Kidney epithelial cell (primary cell): ENCODE measurements at places on chromosomes 1 and 21.

DNA sequence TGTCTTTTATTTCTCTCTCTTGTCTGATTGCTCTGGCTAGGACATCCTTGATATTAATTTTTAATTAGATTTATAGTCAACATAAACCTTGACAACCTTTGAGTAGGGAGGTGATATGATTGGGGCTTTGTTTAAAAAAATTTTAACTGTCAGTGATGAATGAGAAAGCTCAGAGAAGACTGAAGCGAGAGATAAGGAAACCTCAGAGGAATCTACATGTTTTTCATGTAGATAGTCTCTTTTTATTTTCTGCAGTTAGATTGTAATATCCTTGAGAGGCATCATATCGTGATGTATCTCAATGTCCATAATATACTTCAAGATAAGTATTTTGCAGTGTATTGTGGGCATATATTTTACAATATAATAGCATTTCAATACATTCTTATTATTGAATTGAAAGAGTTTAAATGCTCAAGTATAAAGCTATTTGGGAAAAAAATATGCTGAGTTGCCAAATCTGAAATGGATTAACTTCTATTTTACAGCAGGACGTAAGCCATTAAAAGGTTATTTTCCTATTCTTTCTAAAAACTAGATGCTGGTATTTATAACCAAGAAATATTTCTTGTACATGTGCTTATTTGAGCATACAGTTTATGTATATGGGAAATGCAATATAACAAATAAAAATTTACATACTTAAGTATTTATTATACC is 802.4 kb upstream of the ADGRL4 start:
- DNase-seq, result no peak

- DNase-seq, result no peak
These were observed 110.2 kb upstream of the APP start for GRCh38 chr21:26280775-26281174.

- no peak for DNase-seq
These were observed 688 bp downstream of the PTTG1IP start for GRCh38 chr21:44872649-44873355.

DNA sequence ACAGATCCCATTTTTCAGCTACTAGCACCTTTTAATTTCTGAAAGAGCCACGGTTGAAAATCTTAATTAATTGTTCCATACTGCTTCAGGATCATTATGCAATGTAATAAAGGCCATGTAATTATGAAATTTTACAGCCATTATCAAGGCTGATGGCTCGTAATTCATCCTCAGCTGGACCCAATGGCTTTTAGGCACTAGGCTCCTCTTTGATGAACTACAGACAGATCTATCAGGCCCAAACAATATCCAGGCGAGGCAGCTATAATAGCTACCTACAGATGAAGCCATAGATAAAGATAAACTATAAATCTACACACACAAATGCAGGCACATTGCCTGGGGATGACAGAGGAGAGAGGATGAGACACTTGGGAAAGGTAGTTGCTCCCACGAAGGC is 110.5 kb upstream of the USH2A start:
- no peak for DNase-seq

GRCh38 chr21:39386194-39386593 is 37.3 kb upstream of the HMGN1 start:
- no peak for DNase-seq

- DNase-seq, result no peak
These were observed 235.3 kb downstream of the MRPL39 start for GRCh38 chr21:25371841-25372425.

GRCh38 chr1:76463849-76464248 is 389.3 kb downstream of the ST6GALNAC3 start:
- DNase-seq, result no peak

GRCh38 chr1:218397752-218398339 is 52.7 kb downstream of the TGFB2 start:
- DNase-seq, result no peak

DNA sequence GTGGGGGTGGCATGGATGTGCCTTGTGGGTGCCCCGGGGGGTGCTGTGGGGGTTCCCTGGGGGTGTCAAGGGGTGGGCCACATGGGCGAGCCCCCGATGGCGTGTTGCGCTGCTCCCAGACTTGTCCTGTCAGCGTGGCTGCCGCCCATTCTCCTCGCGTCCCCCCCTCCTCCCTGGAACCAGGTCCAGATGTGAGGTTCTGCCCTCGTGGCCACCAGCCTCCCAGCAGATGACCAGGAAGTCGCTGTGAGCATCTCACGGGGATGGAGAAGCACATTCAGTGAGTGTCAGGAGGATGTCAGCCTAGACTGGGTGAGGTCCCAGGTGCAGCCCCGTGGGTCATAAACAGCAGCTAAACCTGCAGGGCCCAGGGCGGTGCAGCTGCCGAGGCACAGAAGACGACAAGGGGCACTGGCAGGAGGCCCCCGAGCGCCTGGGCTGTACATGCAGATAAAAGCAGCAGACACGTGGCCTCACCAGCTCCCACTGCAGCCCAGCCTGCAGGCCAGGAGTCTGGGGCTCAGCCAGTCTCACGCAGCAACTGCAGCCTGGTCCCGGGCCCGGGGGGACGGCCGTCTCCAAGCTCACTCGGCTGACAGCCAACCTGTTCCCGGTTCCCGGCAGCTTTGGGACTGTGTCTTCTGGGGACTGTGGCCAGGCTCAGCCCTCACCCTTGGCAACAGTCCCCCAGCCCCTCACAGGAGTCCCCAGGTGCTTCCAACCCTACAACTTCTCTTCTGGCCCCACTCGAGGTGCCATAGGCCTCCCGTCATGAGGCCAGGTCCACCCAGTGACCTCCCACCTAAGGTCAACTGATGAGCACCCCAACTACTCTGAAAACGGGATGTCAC is 17.5 kb upstream of the COL6A2 start:
- no peak for DNase-seq

GRCh38 chr1:112011202-112011601 is 21.7 kb upstream of the KCND3 start:
- DNase-seq, result no peak

GRCh38 chr1:8023995-8024313 is 2.2 kb downstream of the ERRFI1 start:
- DNase-seq, result no peak

DNA sequence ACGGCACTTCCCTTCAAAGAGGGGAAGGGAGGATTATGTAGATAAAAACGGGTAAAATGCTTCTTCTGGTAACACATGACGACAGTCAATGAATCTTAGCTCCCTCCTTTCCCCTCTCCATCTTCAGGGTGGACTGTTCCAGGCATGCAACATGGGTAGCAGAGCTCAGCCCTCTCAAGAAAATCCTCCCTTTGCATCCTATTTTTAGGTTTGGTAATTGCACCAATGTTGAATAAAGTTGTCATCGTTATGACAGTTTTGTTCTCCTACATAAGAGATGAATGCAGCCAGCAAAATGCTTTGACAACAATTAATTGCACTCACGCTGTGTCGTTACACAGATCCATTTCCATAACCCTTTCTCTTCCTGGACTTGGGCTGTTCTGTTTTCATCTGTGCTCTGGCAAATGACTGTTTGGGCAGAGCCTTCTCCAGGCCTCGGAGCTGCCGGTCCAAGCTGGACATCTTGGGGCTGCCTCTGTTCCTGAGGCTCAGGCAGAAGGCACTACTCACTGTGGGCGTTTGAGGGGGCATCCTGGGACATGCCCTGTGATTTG is 127.6 kb downstream of the CNIH3 start:
- no peak for DNase-seq

GRCh38 chr1:117541003-117541402 is 64.8 kb upstream of the TENT5C start:
- DNase-seq, result no peak

DNA sequence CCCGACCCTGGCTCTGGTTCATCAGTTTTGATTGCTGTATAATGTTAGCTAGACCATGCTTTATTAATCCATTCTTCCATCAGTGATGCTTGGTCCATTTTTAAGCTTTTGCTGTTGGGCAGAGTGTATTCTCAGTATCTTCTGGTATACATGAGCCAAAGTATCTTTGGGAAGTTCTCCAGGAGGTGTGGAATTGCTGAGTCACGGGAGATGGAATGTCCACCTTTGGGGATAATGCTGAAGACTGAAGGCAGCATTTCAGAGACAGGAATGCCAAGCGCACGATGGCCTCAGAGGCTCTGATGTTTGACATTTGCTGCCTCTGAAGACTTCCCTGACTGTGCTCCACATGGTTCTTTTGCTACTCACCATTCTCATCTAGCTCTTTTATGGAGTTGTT is 266.3 kb upstream of the KAZN start:
- DNase-seq, result no peak

DNA sequence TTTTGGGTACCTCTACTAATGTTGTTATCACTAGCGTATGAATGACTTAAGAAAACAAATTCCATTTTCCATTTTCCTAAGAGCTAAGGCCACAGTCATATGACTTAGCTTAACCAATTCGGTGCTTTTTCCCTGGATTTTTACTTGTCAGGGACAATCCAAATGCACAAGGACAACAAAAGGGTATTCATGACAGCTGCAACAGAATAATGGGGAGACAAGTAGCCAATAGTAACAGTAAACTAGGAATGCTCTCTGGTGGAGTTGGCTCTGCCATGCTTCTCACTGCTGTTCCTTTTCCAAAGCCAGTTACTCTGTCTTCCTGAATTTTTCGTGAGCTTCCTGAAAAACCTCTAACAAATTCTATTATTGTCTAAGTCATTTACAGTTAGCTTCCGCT is 52.9 kb downstream of the LRRIQ3 start:
- no peak for DNase-seq

GRCh38 chr1:231940701-231941100 is 314.1 kb downstream of the DISC1 start:
- no peak for DNase-seq

GRCh38 chr1:53822931-53823330 is 15.2 kb downstream of the NDC1 start:
- no peak for DNase-seq

DNA sequence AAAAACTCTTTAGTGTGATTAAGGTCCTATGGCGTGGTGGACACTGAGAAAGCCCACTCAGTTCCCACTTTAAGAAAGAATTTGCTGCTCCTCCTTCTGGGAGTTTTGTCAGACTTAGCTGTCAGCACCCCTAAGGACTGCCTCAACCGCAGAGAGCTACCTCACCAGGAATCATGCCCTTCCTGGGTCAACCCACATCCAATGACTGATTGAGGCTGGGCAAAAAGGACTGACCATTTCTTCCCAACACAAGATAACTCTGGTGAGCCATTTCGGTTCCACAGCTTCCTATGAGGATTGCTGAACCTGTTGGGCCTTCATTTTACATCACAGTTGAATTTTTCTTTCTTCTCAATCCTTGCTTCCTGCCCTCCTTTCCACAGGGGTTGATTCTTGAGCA is 197.9 kb downstream of the NCAM2 start:
- no peak for DNase-seq

GRCh38 chr1:160221089-160221488 is 15.9 kb downstream of the PEA15 start:
- no peak for DNase-seq

DNA sequence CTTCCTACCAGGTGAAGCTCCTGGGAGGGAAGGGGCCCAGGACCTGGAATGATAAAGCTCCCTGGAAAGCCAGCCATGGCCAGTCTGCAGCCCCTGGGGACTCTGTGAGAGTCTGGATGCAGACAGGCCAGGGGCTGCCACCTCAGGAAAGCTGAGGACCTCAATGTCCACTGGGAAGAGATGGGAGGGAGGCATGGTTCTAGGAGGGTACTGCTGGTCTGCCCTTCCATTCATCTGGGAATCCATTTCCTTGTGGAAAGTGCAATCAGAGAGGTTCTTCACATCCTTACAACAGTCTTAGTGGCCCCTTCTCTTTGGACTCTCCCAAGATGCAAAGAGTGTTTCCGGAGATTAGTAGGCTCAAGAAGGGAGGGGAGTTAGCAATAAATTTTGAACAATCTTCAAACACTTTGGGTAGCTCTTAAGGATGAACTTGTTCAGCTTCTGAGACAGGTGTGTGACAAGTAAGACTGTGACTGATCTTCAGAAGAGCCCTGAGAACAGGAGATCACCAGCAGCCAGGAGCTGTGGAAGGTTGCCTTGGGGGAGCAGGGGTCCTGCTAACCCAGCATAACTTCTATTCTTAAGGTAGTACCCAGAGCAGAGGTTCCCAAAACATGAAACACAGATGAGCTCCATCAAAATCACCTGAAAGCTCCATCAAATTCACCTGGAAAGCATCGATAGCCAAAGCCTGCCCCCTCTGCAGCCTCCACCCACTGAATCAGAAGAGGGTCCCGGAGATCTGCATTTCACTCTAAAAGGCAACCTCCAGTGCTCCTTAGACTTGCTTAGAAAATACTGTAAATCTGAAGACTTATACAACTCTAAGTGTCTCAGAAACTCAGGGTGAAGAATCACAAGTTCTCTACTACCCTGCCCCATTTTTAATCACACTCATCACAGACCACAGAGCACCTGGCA is 616 bp upstream of the LAX1 start:
- no peak for DNase-seq
